ENCODE measurements at places on chromosomes 4 and X.

GRCh38 chrX:9566150-9566621, 101.3 kb downstream of the TBL1X start:
- DNase-seq = no peak

- DNase-seq = no peak
Observed at GRCh38 chr4:119729835-119730670, 101.4 kb upstream of the PDE5A start.

GRCh38 chr4:55866290-55866907, 13.0 kb downstream of the EXOC1 start:
- DNase-seq = no peak

- no peak for DNase-seq
Observed at GRCh38 chrX:153897899-153898298, 6.6 kb upstream of the AVPR2 start.

GRCh38 chr4:31189938-31190337, 469.8 kb downstream of the PCDH7 start:
- no peak for DNase-seq

GRCh38 chr4:95857761-95858160, 17.9 kb downstream of the PDHA2 start:
- no peak for DNase-seq

DNA sequence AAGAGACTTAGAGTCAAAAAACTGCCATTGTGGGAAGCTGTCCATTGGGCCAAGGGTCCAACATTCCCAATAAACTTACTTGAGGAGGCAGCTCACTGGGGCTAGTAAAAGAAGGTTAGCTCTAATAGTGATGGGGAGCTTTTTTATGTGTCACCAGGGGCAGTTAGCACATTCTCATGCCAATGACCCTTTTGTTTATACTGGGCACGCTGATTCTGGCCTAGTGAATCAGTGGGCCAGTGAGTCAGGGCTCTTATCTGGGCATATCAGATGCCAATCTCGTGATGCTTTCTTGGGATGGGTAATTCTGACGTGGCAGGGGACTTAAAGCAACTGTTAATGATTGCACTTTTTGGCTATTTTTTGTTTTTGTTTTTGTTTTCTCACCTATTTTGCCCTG, 27.8 kb downstream of the TCEAL1 start:
- DNase-seq = no peak

- DNase-seq = no peak
Observed at GRCh38 chr4:163609019-163609418, 114.5 kb downstream of the TMA16 start.

GRCh38 chrX:41087201-41087600, 2.0 kb downstream of the USP9X start:
- DNase-seq = no peak

DNA sequence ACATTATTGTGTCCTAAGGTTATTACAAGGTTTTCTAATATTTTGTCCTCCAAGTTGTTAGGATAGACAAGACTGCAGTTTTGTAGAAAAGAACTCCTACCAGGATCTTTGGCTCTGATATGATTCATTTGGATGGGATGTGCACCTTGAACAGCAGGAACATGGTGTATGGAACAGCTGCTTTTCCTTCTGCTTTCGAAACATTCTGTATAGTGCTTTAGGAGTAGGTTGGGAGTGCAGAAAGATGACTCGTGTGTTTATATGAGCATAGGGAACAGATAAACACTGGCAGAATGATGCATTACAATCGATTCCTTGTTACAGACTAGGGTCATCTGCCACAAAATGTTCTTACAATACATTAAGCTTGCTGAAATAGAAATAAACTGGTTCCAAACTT, 790.1 kb downstream of the DMD start:
- no peak for DNase-seq

Data from stimulated activated CD8-positive, alpha-beta memory T cell treated with anti-CD3 and anti-CD28 coated beads, Interleukin-7, amount 100 ng/mL, for 1 hour (primary cell).